ENCODE measurements at places on chromosomes 2 and 18.

DNA sequence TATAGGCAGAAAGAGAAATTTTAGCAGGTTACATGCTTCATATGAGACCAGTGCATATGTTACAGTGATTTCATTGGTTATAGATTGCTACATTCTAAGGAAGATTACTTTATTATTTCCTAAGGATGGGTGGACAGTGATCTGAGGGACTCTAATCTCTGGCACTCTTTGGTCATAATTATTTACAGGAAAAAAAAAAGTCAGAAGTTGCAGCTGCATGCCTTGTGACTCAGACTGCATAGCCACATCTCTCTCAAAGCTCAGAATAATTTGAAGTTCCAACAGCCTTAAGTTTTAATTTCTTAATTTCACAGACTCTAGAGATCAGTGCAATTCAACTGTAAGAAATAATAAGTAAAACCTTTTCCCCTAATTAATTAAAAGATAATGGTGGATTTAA lies 27.1 kb upstream of the BARD1 start:
- DNase-seq: peak; percentile 34

DNA sequence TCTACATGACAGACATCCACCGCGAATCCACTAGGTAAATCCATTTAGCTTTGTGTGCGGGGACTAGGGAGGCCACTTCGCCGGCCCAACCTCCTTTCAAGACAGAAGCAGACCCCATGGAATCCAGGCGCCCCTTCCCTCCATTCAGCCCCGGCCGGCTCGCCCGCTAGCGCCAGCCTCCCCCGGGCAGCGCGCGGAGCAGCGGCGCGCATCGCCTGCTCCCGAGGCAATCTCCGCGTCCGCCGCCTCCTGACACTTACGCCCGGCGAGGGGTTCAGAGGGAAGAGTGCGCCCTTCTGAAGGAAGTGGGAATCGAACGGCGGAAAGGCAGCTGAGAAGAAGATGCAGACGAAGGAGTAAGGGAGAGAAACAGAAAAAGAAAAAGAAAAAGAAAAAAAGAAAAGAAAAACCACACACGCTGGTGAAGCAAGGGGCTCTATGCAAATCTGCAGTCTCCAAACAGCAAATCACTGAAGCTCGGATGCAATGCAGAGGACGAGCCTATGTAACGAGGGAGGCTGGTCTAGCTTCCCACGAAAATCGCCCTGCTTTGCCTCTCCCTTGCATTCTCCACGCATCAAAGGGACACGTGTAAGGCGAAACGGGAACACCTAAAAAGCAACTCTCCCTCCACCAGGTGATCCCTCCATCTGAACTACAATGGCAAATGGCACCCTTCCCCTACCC lies 684.4 kb downstream of the NRXN1 start:
- no peak for DNase-seq

- DNase-seq: no peak
These were observed 371.6 kb downstream of the TGIF1 start for GRCh38 chr18:3821524-3821923.

DNA sequence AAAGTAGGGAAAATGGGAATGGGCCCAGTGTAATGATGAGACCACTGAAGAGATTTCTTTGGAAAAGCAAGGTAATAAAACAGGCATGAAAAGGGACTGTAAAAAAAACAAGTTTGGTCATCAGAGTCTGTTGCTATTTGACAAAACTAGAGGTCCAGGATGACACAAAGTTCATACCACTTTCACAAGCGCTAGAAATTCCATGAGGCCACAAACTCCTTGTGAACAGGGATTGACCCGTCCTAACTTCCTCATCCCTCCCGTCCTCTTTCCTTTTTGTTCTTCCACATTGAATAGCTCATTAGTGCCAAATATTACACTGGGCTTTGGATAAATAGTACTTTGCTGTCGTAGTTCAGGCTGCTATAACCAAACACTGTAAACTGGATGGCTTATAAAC lies 188.8 kb upstream of the EPC2 start:
- no peak for DNase-seq

GRCh38 chr2:224982226-224982625 lies 60.0 kb downstream of the DOCK10 start:
- no peak for DNase-seq

DNA sequence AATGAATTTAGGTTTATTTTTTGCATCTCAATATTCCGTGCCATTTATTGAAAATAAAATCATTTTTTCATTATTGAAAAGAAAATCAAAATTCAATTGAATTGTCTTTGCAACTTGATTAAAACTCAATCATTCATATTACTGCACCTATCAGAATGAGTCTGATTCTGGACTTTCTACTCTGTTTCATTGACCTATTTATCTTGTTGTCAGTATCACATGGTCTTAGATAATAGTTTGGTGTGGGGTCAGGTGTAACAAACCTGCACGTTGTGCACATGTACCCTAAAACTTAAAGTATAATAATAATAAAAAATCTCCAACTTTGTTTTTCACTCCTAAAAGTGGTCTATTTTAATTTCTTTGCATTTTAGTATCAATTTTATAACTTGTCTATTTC lies 422.9 kb downstream of the RAD51AP2 start:
- DNase-seq: no peak

DNA sequence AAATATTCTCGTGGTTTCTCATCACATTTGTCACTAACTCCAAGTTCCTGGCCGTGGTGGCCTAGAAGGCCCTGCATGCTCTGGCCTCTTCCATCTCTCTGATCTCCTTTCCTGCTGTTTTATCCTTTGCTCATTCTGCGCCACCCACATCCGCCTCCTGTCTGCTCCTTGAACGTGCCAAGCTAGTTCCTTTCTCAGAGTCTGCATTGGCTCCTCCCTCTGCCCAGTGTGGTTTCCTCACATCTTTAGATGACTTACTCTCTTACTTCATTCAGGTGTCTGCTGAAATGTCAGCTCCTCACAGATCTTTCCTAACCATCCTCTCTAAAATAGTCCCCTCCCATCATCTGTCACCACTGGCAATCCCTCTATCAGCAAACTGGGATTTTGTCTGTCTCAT lies 158.6 kb upstream of the RBMS1 start:
- DNase-seq: peak; percentile 23

DNA sequence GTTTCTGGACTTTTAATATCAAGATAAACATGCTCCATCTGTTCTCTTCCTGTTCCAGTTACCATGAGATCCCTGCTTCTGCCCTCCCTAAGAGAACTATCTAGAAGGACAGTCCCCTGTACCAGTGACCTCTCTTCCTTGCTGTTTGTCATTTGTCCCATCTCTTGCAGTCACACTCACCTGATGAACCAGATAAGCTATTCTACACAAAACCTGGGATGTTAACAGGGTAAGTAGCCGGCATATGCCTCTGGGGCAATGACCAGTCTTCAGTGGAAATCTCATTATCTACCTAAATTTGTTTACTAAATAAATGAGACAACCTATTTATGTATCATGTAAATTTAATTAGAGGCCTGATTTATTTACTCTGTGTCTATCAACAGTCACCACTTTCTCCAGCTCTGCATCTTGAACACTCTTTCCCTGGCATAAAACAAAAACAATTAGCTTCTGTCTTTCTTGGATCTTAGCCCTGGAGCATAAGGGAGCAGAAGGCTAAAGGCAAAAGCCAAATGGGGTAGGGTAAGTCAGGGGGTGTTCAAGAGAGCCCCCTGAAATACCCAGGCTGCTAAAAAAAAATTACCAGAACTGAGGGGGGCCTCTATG lies 337.7 kb downstream of the ALK start:
- DNase-seq: no peak

GRCh38 chr2:26540306-26540705 lies 62.4 kb upstream of the OTOF start:
- DNase-seq: no peak

- peak; percentile 95 for DNase-seq
These were observed 209.9 kb downstream of the TFCP2L1 start for GRCh38 chr2:121075006-121075551.

- DNase-seq: no peak
These were observed 33.0 kb downstream of the CRACDL start for GRCh38 chr2:98903064-98903355.

- no peak for DNase-seq
These were observed 33.3 kb downstream of the STAT1 start for GRCh38 chr2:190980630-190981209.

GRCh38 chr2:172072303-172072702 lies 13.0 kb upstream of the DLX1 start:
- no peak for DNase-seq

- DNase-seq: no peak
These were observed 21.7 kb downstream of the LINC00305 start for GRCh38 chr18:64127172-64127571.

DNA sequence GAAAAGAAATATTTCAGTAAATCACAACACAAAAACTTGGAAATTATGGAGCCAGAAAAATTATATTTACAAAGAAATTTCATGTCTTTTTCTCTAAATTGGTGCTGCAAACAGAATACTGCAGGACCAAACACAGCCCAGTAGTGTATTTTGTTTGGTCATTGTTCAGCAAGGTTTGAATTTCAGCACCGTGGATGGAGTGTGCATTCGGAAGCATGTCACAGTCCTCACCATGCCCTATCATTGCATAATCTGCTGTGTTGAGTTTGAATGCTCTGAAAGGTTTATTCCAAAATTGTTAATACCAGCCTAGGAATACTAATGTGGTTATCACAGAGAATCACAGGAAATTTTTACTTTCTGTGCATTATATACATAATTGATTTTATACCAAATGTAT lies 296.7 kb downstream of the METTL4 start:
- DNase-seq: no peak

- peak; percentile 27 for DNase-seq
These were observed 52.6 kb upstream of the ATP5MC3 start for GRCh38 chr2:175234153-175234552.

GRCh38 chr2:60867007-60867406 lies 14.4 kb upstream of the REL start:
- no peak for DNase-seq

DNA sequence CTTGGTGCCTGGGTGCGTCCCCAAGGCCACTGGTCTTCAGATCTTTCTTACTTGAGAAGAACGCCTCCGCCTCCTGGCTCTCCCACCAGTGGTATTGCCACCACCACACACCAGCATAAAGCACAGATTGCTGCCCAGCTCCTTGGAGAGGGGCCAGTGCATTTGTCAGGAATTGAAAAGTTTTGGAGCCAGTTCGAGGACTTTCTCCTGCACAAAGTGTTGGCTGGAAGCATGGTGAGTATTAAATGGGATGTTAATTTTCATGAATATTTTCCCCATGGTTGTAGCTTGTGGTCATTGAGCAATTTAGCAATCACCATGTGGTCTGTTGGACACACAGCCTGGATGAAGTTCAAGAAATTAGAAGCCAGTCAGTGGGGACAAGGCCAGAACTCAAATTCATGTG lies 684.6 kb upstream of the FANCL start:
- peak; percentile 0 for DNase-seq

- DNase-seq: no peak
These were observed 125.7 kb upstream of the DPP10 start for GRCh38 chr2:114316532-114317300.

DNA sequence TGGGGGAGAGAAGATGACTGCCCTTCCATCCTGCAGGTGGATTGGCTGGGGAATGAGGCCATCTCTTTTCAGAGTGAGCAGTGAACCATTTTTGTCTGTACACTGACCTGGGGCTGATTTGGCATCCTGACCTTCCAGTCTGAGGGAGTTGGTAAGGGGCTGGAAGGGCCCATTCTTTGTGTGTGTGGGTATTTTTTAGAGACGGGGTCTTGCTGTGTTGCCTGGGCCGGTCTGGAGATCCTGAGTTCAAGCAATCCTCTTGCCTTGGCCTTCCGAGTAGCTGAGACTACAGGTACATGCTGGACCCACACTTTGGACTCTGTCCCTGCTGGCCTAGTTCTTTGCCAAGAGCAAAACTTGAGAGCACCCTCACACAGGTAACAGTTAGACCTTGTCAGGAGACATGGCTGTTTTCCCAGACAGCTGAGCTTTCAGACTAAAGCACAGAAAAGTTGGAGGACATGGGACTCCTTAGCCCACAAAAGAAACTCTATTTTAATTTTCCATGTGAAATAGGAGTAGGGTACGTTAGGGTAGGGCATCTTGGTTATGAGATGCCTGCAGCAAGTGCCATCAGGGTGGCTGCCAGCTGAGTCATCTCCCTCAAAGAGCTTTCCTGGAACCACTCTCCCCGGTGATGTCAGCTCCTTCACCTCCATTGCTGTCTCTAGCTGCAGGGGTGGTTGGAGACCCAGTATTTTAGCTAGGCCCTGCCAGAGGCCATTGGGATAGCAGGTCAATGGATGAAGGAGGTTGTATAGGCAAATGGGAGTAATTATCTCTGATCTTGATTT lies 60.7 kb downstream of the DGKD start:
- no peak for DNase-seq

- peak; percentile 31 for DNase-seq
These were observed 22.4 kb downstream of the CYP27C1 start for GRCh38 chr2:127197475-127198385.

DNA sequence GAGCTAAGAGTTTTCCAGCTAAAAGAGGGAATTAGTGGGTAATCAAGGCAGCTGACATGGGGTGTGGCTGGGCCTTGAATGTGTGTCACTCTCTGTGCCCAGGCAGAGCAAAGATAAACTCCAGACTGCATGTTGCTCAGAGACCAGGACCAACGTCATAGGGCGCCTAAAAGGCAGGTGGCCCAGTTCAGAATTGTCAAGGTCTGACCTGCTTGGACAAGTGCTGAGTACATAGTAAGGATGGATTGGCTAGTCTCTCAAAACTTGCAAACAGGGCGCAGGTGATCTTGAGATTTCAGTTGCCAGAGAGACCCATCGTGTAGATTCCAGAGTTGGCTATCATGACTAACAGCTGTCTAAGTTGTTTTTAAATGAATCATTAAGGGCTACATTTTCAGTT lies 19.0 kb downstream of the CLUL1 start:
- no peak for DNase-seq

- peak; percentile 84 for DNase-seq
These were observed 144.3 kb upstream of the PELI1 start for GRCh38 chr2:64288321-64289193.

GRCh38 chr18:50395093-50395492 lies 20.2 kb downstream of the SKA1 start:
- DNase-seq: no peak

- no peak for DNase-seq
These were observed 12.6 kb downstream of the HYCC2 start for GRCh38 chr2:201058914-201059313.

GRCh38 chr2:37507703-37508102 lies 163.3 kb downstream of the QPCT start:
- DNase-seq: peak; percentile 18

GRCh38 chr2:223315813-223316212 lies 263.8 kb downstream of the KCNE4 start:
- DNase-seq: no peak

GRCh38 chr18:43054815-43055519 lies 60.5 kb downstream of the RIT2 start:
- DNase-seq: no peak

GRCh38 chr2:30218814-30219213 lies 12.5 kb upstream of the LBH start:
- no peak for DNase-seq

- no peak for DNase-seq
These were observed 80.0 kb downstream of the AOX1 start for GRCh38 chr2:200665626-200666453.

- DNase-seq: no peak
These were observed 99.3 kb downstream of the MAP2 start for GRCh38 chr2:209523041-209523740.
